Thymus (tissue), 14 donors: ENCODE measurements at places on chromosomes 13 and 19. TPM values are rescaled to one million over a fixed set of nuclear protein-coding genes. Genes with fewer than 3 reads are reported as not detected.
A peak's percentile ranks its signal among the peaks of the same experiment; 100 is the strongest.

- DNase-seq = no peak
Measured at GRCh38 chr13:82961757-82962156, 920.5 kb downstream of the SLITRK1 start.

- peak; percentile 96 for DNase-seq
Measured at GRCh38 chr19:55599842-55600661, at the start of gene ZNF524. Gene ZNF524, plus strand, starts transcription at chr19:55600288. Its CDS starts 1,825 bp downstream, at chr19:55602113.

- no peak for DNase-seq
Measured at GRCh38 chr19:50327461-50328223, 1.5 kb downstream of the KCNC3 start.

- no peak for DNase-seq
Measured at GRCh38 chr13:97322740-97323342, 100.7 kb downstream of the MBNL2 start.

UNC13A gene
- total RNA-seq = 0.19 TPM

GRCh38 chr19:47152205-47152604 is 21.6 kb downstream of the SAE1 start:
- DNase-seq = no peak

ZNF418 gene
- 12.8 TPM for total RNA-seq

DNA sequence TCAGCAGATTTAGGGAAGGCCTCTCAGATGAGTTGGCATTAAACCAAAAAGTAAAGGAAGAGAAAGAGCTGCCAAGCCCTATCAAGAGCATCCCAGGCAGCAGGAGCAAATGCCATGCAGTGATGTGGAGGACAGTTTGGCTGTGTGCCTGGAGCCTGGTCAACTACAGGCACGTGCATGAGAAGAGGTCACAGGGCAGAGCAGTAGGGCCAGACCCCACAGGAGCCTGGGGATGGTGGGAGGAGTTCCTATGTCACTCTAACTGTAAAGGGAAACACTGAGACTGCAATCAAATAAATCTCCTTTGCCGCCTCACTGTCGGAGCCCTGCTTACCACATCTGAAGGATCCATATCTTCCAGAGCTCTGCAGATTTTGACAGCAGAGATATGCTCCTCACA is 240.5 kb downstream of the ENOX1 start:
- peak; percentile 23 for DNase-seq

- DNase-seq = no peak
Measured at GRCh38 chr19:46082728-46083050, 41.8 kb downstream of the IGFL3 start.

DNA sequence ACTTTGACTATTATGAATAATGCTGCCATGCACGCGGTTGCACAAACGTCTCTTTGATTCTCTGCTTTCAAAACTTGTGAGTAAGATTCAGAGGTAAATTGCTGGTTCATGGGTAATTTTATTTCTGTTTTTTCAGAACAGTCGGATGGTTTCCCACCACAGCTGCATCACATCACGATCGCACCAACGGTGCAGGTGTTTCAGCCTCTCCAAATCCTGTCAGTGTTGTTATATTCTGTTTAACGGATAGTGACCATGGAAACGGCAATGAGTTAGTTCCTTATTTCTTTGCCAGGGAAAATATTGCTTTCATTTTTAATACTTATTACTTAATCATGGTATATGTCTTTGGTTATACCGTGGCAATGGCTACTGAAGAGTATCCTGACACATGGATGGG is 19.1 kb upstream of the ZNF835 start:
- no peak for DNase-seq

ATP5F1D gene
- 47.6 TPM for total RNA-seq

GRCh38 chr13:51997641-51998330 is 13.5 kb downstream of the ATP7B start:
- DNase-seq = no peak

DNA sequence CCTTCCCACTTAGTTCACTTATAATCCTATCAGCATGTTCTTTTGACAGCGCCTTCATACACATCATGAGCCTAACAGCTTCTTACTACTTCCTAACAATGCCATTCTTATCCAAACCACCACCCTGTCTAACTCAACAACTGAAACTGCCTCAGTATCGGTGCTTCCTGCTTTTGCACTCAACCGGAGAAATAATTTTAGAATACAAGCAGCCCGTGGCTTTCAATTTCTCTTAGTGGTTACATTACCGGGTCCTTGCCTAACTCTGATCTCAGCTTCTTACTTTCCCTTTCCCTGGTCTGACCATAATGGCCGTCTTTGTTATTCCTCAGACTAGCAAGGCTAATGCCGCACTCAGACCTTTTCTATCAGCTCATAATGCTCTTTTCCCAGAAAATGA is 17.0 kb downstream of the ZFP82 start:
- no peak for DNase-seq

GRCh38 chr13:22108979-22109378 is 438.1 kb downstream of the FGF9 start:
- DNase-seq = no peak

SLC15A1 gene
- 0.80 TPM for total RNA-seq

- no peak for DNase-seq
Measured at GRCh38 chr13:86087244-86087643, 288.0 kb upstream of the SLITRK6 start.

DNA sequence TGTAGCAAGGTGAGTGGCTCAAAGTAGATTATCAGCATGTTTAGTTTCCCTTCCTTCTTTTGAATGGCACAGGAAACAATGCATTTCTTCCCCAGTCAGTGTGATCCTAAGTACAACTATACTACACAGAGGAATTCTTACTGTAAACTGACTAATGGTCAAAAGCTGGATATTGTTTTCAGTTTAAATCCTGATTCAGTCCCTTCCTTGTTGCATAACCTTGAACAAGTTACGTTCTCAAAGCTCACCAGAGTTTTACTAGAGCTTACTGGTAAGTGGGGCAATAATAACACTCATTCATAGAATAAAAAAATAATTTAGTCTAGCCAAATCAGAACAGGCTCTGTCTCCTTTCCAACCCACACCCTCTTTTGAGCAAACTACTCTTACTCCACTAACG is 180.1 kb downstream of the POSTN start:
- DNase-seq = no peak

- no peak for DNase-seq
Measured at GRCh38 chr13:80712026-80712425, 371.1 kb upstream of the SPRY2 start.

CATSPERD gene
- total RNA-seq = 0.05 TPM

DNA sequence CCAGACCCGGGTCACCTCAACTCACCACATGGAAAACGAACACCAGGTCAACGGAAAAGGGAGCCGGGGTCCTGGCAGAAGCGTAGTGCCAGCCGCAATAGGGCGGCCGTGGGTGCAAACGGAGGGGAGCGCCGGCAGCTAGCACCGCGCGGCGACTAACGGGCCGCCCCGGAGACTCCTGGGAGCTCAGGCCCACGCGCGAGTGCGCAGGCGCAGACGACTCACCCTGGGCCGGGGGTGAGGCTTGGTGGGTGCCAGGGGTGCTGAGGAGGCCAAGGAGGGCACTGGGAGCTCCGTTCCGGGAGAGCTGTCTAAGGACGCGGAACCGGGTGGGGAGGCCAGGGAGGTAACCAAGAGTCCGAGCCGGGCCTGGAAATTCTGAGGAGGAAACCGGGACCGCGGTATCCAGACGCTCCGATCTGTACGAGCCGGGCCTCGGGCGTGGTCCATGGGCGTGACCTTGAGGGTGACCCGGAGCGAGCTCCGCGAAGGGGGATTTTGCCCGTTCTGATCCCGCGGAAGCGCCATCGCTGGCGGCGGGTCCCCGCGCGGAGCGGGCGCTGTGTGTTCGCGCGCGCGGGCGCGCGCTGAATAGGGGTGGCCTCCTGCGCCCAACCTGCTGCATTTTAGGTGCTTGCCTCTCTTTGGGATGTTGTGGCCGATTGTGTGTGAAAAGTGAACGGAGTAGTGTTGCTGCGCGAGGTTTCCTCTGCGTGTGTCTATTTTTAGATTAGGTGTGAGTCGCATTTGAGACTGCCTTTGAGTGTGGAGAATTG is at the start of gene ZNF382:
ZNF382 (plus strand) TSS at position 213 of the 776 bp plus-strand sequence. CDS start 4,602 bp downstream, outside the sequence.
- DNase-seq = peak; percentile 94

GTF3A gene
- 247 TPM for total RNA-seq

GRCh38 chr13:43387880-43388279 is 364.5 kb downstream of the DNAJC15 start:
- DNase-seq = no peak

SYT3 gene
- 0.09 TPM for total RNA-seq

GRCh38 chr13:73902296-73902695 is 231.9 kb downstream of the KLF12 start:
- DNase-seq = no peak

DNA sequence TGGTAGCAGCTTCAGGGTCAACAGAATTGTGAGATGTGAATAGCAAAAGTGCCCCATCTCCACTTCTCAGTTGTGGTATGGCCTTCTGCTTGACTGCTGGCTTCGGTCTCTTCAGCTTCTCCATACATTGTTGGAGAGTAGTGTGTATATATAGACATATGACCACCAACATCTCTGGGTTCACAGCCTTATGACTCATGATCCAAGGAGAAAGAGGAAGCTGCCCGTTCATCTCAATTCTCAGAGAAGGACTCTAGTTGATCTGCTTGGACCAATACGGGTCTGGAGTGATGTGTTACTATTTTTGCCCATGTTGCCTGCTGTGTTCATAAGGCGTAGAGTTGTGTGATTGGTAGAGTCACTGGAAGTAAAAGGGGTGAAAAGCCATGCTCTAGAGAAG is 3.6 kb upstream of the COMMD6 start:
- DNase-seq = no peak

GNA15 gene
- total RNA-seq = 58.5 TPM

- no peak for DNase-seq
Measured at GRCh38 chr19:18424122-18424889, 5.1 kb downstream of the SSBP4 start.

- DNase-seq = no peak
Measured at GRCh38 chr19:14248578-14249011, 42.6 kb upstream of the ADGRL1 start.

LILRA1 gene
- 0.33 TPM for total RNA-seq

IZUMO2 gene
- not detected for total RNA-seq

TTC9B gene
- not detected for total RNA-seq

DNA sequence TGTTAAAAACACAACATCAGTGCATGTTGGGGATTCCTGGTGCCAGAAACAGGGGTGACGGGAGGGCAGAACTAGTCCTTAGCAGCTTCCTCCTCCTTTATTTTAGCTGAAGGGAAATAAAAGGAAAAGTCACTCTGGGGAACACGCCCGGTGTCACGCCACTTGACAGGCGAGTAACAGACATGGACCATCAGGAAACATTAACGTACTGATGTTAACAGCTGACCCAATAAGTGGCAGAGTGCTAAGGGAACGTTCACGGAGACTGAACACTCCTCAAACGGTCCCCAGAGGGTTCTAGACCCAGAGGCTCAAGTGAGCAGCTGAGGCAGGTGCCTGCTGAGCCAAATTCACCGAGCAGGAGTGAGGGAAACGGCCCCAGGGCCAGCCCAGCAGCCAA is 13.9 kb upstream of the EIF3G start:
- DNase-seq = no peak

GRCh38 chr13:30991184-30991583 is 58.7 kb downstream of the TEX26 start:
- no peak for DNase-seq

ERICH6B gene
- total RNA-seq = not detected

DNA sequence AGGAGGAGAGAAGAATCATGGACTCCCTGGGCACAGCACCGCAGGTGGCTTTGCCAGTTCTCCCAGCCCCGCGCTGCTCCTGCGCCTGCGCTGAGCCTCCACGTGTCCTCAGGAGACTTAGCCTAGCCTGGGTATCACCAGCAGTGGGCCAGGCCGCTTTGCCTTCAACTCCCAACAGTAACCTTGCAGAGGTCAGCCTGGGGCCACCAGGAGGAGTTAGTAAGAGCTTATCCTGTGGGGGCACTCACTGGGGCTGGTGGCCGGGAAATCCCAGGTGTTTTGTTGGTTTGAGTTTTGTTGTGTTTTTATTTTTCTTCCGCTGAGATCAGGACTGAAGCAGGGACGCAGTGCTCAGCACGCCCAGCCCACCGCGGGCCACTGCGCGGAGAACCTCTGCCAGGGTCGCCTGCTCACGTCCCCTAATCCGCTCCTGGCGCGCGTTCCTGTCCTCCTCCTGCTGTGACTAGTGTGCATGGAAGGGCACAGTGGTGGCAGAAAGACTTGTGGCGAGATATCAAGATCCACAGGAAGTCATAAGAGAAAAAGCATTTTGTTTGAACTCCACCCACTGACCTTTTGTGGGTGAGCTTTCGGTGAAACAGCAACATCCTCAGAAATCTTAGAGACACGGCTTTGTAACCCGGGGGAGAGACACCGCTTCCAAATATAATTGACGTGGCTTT is 207.4 kb upstream of the RFC3 start:
- DNase-seq = peak; percentile 4

PGPEP1 gene
- total RNA-seq = 13.3 TPM

GRCh38 chr13:31919971-31920726 is 111.4 kb upstream of the FRY start:
- DNase-seq = peak; percentile 20

CBLC gene
- total RNA-seq = 0.42 TPM

DNA sequence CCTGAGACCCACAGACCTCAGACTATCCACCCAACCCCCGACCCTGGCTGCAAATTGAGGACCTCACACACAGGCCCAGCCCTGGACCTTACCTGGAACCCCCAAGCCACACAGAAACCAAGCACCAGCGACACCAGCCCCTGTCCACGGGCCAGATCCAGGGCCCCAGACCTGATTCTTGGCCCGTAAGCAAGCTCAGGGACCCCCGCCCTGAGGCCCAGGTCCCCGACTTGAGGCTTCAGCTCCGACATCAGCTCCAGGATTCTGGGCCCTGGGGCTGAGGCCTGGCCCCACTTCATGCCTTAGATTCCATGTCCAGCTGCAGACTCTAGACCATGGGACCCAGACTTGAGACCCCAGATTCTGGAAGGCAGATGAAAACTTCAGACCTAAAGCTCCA is 6.3 kb downstream of the TTYH1 start:
- no peak for DNase-seq

DNA sequence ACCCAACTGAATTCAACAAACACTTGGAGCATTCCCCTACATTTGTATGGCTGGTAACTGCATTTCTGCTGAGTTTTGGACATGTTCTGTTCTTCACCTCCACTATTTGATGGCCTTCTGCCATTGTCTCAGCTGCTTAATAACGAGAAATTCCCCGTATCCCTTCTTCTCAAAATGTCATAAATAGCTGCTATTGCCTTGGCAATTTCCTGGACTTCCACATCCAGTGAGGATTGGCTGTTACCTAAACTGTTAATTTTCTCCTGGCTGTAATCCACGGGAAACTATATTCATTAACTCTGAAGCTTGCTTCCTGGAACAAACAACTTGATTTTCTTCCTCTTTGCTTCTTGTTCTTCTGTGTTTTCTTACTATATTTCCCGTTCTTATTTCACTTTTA is 69.5 kb upstream of the TDRD3 start:
- no peak for DNase-seq

- DNase-seq = no peak
Measured at GRCh38 chr19:36169084-36169760, 17.0 kb upstream of the COX7A1 start.

LHFPL6 gene
- total RNA-seq = 9.1 TPM

HSD11B1L gene
- total RNA-seq = 4.6 TPM

TDRD12 gene
- total RNA-seq = 2.6 TPM

SH3GL1 gene
- total RNA-seq = 15.4 TPM
